ENCODE measurements at places on chromosomes 7 and 10.

GRCh38 chr10:14184841-14185315, 145.8 kb downstream of the FRMD4A start:
- no peak for DNase-seq

DNA sequence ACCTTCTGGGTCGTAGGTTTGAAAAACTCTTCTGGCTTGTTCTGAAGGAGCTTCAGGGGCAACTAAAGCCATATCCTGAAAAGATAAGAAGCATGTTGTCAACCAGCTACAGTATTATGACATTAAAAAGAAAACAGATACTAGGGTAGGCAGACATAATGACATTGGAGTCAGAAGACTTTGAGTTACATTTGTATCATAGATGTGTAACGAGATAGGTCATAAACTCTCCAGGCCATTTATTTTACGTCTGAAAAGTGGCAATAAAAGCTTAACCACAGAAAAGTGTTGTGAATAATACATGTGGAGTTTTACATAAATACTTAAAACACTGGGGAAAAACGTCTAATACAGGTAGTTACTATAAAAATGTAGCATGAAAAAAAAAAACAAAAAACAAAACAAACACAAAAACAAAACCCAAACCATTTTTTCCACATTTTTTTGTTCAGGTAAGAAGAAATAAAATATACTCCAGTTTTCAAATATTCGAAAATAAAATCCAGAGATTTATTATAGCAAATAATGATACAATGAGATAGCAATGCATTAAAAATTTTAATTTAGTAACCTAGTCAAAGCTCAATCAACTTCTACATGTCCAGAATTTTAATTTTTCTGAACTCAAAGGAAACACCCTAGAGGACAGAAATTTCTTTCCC, 64.1 kb downstream of the MINDY3 start:
- no peak for DNase-seq

DNA sequence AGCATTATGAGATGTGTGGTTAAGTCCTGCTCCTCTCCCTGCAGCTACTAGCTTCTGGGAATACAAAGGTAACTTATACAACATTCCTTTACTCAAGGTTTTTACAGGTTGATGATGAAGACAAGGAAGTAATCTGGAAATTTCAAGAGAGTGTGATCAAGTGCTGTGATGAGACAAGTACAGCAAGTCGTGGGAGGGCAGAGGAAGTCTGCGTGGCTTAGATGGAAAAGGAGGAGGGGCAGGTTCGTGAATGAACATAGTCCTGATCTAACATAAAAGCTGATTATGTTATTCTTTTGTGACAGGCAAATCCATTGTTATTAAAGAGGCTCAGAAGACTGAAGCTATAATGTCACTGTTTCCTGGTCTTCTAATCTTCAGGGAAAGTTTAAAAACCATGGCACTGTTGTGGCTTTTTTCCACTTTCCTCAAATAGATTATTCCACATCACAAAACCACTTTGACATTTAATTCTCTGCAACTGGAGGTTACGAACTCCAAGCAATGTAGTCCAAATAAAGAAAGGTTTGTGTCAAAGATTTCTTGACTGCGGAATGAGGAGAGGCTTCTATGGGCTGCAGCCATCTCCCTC, 84.1 kb downstream of the CPXM2 start:
- DNase-seq, result no peak

GRCh38 chr10:132883391-132883881, 58.9 kb downstream of the CFAP46 start:
- no peak for DNase-seq

DNA sequence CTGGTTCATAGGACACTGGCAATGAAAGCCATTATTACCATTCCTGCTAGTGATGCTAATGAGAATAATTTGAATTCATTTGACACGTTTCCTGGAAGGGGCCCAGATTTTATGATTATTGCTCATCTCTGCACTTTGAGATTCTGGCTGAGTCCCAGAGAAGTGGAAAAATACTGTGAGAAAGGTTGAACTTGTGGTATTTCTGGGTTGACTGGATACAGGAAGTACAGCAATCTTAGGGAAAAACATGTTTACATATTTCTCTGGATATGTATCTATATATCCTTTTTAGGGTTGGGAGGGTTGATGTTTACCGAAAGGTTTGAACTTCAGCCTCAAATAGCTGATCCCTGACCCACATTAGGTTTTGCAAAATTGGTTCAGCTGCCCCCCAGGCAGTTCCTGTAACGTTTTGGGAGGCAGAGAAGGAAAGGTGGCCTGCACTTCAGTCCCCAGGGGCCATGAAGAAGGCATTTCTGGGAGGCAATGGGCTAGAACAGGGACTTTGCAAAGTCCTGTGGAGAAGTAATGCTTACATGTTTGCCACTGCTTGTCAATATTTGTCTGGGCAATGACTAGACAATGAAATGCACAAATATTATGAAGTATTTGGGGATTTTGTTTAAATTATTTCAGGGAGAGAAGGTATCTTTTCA, 253.7 kb upstream of the PITRM1 start:
- no peak for DNase-seq

- DNase-seq, result no peak
Measured at GRCh38 chr7:98360221-98361130, 40.4 kb downstream of the BAIAP2L1 start.

DNA sequence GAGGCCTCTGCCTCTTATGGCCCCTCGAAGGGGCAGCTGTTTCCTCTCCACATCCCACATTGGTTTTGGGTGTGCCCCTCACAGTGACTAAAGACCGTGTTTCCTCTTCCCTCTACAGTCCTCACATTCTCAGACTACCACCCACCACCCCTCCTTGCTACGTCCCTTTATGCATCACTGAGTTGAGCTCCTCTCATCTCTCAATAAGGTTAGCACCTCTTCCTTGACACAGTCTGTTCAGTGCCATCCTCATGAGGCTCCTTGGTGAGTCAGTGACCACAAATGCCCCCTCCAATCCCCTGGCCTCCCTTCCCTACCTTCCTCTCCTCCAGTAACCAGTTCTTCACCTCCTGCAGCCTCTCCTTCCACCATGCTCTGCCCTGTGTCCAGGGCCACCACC, 239.1 kb upstream of the MYO3A start:
- DNase-seq, result no peak

DNA sequence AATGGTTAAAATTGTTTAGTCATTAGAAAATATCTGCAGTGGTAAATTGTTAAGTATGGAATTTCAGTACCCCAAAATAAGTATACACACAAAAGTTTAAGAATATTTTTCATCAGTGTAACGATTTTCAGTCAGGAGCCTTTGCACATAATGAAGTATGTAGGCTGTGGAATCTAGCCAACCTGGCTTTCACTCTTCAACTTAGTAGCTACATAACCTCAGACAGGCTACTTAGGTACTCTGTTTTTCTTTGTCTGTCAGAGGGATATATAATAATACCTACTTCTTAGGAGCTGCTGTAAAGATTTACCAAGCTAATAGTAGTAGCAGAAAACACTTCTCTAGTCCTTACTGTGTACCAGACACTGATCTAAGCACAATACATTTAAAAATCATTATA, 137.5 kb downstream of the ZEB1 start:
- DNase-seq, result no peak

DNA sequence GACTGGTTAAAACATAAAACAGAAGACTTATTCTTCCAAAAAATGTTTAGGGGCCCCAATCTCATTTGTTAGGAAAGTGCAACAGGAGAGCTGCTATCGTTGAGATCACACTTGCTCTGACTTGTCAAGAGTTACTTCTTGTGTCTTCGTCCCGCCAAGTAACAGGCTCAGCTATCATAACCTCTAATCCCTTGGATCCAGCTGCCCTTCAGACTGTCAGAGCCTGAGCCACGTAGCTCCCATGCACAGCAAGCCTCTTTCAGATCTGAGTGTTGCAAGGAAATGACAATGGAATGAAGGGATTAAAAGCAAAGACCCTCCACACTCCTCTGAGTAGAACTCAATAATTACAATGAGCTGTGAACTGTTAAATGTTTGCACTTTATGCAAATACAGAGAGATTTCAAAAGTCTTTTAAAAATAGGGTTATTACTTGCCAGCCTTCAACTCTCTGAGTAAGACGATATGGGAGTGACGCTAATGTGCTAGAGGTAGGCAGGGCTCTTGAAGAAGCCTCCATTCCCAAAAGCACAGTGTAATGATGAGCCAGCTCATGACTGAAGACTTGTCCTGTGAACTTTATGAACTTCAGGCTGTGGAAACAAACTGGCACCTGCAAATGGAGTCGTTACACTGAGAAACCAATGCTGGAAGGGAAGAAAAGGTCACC, 28.4 kb upstream of the CDK13 start:
- no peak for DNase-seq

- DNase-seq, result no peak
Measured at GRCh38 chr7:74103219-74103772, 19.7 kb downstream of the LIMK1 start.

DNA sequence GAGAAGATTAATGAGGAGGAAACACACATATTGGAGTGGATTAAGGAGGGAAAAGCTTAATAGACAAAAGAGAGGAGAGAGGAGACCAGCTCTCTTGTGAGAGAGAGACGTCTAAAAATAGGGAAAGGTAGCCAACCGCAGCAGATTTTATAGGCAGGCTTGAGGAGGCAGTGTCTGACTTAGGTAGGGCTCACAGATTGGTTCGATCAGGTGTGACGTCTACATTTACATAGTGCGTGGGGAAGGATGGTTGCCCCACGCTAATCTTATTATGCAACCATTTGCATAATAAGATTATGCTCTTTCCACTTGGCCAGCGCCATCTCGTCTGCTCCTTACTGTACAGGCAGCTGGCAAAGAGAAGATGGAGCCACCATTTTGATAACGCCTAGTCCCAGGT, 122.0 kb downstream of the MARCHF5 start:
- DNase-seq, result no peak

- no peak for DNase-seq
Measured at GRCh38 chr10:5274795-5275194, 78.2 kb downstream of the AKR1C4 start.

GRCh38 chr10:46270086-46270811, 16.5 kb upstream of the ANTXRL start:
- DNase-seq, result no peak

GRCh38 chr7:1654738-1655475, 15.2 kb upstream of the ELFN1 start:
- no peak for DNase-seq

GRCh38 chr10:76871697-76872295, 765.8 kb downstream of the KCNMA1 start:
- DNase-seq, result no peak

DNA sequence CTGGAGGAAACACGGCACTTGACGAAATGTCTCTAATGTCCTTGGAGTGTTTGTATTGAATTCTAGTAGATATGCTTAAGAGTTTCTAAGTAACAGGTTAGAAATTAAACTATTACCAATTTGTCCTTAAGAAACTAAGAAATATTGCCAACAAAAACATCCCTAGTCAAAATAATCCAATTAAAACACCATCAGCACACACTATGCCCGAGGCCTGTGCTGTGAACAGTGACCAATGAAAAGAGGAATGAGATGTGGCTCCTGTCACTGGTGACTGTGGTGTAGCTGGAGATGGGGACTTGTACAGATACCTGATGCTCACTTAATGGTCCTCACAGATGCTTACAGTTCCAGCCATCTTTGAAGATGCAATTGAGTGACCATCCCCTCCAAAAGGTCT, 651.1 kb downstream of the SORCS3 start:
- DNase-seq, result no peak

DNA sequence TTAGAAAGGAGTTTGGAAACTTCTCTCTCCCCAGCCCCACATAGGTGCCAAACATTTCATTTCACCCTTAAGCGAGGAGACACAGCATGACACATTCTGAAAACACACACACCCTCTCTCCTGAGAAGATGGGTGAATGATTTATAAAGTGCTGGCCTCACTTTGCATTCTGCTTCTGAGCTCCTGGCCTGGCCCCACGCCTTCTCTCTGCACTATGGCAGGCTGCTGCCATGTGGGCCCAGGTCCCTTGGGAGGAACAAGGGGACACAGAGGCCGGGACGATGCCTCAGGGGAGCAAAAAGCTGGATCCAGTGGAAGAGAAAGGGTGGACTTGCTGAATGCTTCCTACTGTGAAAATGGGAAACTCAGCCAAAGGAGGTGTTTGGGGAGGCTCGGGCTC, 56.0 kb downstream of the CPXM2 start:
- DNase-seq, result no peak

GRCh38 chr7:5231811-5232484, 41.9 kb downstream of the WIPI2 start:
- DNase-seq, result no peak

DNA sequence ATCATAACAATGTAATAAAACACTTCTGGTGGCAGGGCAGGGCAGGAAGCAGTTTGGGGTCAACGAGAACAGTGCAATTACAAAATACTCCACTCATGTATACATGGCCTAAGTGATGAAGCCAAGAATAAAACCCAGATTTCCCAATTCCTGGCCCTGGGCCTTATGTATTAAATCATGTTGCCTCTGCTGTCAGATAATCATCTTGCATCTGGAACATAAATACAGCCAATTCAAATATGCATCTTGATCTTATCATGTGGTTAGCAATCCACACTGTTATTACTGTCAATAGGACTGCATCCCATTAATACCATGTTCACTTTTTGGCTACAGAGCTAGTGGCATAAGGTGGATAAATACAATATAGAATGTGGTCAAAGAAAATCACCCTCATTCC, 186.5 kb upstream of the SLC25A13 start:
- no peak for DNase-seq

- no peak for DNase-seq
Measured at GRCh38 chr7:140519007-140519399, 39.7 kb upstream of the MKRN1 start.

GRCh38 chr10:67438605-67439304, 257.2 kb downstream of the CTNNA3 start:
- no peak for DNase-seq

- no peak for DNase-seq
Measured at GRCh38 chr10:69359594-69359993, 57.1 kb downstream of the TACR2 start.

DNA sequence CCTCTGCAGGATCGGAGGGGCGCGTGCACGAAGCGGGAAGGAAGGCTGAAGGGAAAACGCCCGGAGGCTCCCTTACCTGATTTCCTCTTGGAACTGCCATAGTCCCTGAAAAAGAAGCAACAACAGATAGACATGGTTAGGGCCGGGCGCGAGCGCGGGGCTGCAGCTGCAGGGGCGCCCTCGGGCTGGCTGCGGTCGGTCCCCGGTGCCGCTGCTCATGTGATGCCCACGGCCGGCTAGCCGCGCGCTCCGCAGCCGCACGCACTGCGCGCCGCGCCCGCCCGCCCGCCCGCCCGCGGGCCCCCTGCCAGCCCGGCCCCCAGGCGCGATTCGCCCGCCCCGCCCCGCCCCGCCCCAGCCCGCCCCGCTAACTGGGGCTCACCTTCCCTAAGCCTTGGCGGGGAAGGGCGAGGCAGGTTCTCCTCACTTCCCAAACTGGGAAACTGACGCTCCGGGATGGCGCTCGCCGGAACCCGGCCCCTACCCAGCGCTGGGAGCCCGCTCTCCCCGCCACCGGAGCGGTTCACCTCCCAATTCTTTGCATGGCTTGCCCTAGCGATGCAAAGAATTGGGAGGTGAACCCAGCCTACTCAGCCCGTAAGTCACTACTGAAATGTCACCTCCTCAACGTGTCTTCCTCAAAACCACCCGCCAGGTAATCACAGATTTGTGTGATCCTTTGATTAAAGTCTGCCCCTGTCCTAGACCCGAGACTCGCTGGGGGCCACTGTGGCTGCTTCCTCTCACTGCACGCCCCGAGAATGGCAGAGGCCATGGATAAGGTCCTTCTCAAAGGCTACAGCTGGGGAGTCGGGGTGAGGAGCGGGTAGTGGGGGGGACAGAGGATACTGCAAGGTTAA, 162.2 kb downstream of the SH3PXD2A start:
- no peak for DNase-seq

GRCh38 chr7:135943134-135943879, 33.9 kb downstream of the MTPN start:
- DNase-seq, result no peak

All from NCI-H187 treated with DMSO at 0.1 percent for 48 hours (cell line).